Endothelial cell of umbilical vein (primary cell): ENCODE measurements at places on chromosomes 5 and 9. TPM values are rescaled to one million over a fixed set of nuclear protein-coding genes. Genes with fewer than 3 reads are reported as not detected.

DNA sequence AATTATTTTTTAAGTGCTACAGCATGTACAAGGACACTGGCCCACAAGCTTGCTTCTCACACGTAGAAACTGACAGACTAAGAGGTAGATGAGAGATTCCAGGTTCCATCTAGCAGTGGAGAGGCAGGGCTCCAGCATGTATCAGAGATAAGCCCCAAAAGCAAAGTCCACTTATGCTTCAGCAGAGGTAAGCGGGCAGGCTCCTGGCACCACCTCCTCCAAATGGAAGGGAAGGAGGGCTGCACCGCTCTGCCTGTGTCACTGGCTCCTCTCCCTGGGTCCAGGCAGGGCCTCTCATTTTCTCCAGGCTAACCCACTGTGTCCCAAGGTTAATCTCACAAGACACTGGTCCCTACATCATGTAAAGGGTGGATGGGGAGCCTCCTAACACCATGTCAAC, 15.9 kb downstream of the GRHPR start:
- DNase-seq = no peak

- DNase-seq = no peak
Measured at GRCh38 chr5:124080256-124080655, 568.3 kb downstream of the CSNK1G3 start.

CDH6 gene
- polyA plus RNA-seq = 0.06 and 0.10 TPM in 2 replicates

DNA sequence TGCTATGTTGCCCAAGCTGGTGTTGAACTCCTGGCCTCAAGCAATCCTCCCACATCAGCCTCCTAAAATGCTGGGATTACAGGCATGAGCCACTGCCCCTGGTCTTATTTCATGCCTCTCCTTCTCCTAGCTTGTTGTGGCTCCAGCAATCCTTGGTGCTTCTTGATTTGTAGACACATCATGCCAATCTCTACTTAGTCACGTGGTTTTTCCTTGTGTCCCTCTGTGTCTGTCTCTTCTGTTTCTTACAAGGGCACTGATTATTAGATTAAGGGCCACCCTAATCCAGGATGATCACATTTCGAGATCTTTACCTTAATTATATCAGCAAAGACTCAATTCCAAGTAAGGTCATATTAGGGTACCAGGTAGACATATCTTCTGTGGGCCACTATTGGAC, 9.2 kb upstream of the IL31RA start:
- no peak for DNase-seq

DNA sequence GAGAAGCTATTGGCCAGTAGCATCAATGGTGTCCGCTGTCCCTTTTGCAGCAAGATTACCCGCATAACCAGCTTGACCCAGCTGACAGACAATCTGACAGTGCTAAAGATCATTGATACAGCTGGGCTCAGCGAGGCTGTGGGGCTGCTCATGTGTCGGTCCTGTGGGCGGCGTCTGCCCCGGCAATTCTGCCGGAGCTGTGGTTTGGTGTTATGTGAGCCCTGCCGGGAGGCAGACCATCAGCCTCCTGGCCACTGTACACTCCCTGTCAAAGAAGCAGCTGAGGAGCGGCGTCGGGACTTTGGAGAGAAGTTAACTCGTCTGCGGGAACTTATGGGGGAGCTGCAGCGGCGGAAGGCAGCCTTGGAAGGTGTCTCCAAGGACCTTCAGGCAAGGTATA, 10.8 kb downstream of the TRIM32 start:
- DNase-seq = no peak

- DNase-seq = no peak
Measured at GRCh38 chr5:66966439-66966838, 230.2 kb downstream of the CD180 start.

GRCh38 chr5:111932199-111932598, 175.2 kb upstream of the NREP start:
- DNase-seq = no peak

DNA sequence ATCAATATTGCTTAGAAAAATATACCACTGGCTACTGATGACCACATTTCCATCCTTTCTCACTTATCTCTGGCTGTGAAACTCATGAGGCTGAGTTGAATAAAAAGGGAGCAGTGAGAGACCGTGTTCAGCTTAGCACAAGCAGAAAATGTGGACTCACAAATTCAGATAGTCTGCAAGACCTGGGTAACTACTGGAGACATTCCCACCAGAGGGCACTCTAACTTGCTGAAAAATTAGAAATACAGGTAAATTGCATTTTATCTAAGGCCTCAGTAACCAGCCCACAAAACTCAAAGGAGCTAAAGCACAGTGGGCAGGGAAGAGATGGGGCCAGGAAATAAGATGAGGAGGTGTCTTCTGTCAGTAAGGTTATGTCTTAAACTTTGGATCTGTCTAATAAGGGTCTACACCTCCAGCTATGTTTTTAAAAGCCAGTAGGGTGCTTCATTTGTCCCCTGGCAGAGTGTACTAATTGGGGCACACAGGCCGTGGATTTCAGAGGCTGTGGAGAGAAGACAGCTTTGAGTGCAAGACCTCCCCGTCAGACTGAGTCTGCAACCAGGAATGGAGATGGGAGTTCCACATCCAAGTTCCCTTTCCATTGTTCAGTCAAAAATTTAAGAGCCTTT, 8.7 kb upstream of the NDUFB6 start:
- DNase-seq = peak; percentile 73

PCDHA13 gene
- not detected in 2 replicates for polyA plus RNA-seq

DNA sequence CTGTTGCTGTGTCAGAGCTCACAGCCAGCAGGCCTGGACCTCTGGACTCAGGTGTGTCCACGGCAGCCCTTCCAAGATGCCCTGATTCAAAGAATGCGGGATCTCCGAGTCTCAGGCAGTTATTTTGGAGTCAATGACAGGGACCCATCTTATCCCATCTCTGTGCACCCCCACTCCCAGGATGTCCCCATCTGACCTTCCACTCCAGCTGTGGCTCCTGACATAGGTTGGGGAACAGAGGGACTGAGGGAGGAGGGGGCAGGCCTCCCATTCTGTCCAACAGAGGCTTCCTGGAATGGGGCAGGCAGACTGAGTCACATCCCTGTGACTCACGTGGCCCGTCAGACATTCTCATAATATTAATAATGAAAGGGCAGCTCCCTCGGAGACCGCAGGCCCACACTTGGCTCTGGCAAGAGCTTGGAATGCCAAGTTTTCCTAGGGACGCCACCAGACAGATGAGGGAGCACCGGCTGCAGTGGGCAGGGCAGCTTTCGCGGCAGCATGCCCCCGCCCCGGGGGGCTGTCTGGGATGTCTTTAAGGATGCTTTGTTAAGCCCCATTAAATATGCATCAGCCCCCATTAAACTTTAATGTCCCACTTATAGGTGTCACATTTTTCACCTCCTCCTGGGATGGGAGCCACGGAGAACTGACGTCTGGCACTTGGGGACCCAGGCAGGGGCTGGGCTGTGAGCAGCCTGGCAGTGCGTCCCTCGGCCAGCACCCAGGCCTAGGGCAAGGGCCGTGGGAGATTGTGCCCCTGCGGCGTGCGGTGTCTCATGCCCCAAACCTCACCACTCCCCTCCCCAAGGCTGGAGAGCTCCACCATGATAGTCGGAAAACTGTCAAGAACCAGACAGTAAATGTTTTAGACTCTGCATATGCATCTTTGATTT, 23.6 kb upstream of the FIBCD1 start:
- peak; percentile 95 for DNase-seq

- DNase-seq = no peak
Measured at GRCh38 chr9:21095561-21095960, 17.8 kb upstream of the IFNB1 start.

DNA sequence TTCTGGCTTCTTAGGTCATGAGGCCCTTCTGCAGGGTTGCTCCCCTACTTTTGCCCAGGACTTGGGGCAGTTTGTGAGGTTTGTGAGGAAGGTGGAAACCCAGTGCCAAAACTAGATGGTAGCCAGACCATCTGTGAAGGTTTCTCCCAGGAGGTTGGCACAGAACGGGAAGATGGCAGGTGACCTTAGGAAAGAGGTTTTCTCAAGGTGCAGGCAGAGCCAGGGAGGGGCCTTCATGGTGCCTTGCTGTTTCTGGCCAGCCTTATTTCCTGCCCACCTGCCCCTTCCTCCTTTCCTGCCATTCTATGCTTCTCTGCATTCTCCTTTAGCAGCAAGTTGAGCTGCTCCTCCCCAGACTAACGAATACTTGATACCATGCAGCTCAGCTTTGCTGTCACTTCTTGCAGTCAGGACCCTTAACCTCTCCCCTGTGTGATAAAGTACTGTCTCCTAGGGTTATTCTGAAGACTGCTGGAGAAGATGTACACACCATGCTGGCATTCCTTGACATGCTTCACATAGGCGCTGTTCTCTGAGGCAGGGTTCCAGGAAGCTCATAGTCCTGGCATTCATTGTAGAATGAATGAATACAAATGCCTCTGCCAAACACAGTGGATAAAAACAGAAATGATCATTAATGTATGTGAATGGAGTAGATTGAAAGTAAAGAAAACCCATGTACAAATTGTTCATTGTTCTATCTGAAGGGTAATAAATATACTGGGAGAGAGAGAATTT, 154.3 kb downstream of the KDM4C start:
- DNase-seq = no peak

- no peak for DNase-seq
Measured at GRCh38 chr5:21049901-21050300, 1061.9 kb upstream of the CDH18 start.

TMOD1 gene
- 0.13 and 0.26 TPM in 2 replicates for polyA plus RNA-seq

GRCh38 chr9:136007934-136008692, 46.9 kb upstream of the UBAC1 start:
- peak; percentile 73 for DNase-seq

- no peak for DNase-seq
Measured at GRCh38 chr5:81513473-81513872, 119.5 kb upstream of the ACOT12 start.

NPM1 gene
- 618 and 1,113 TPM in 2 replicates for polyA plus RNA-seq

- DNase-seq = no peak
Measured at GRCh38 chr9:116334546-116335150, 181.1 kb downstream of the PAPPA start.

DNA sequence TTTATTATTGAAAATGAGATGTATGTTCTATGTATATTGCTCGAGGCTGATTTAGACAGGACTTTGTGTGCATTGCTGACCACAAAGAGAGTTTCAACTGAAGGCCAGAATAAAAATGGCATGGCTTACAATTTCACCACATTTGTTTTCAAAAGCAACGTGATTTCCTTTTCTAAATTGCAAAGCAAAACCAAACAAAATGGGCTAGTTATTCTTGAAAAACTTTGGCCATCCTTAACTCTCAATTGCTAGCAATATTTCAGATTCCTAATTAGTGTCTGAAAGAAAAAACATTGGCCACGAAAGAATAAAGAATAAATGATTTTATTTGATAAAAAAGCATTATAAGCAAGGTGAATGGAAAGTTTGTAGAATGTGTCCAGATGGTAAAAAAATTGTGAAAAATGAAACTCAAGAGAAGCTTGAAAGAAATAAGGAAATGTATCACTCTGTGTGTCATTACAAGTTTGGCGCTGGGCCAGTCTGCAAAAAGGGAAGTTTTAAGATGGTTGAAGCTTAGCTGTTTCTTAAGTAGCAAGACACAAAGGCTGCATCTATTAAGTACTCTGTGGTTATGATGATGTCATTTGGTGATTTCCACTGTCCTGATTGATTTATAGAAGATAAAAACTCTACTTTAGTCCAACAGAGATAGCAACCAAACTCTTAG, 89.2 kb upstream of the PRLR start:
- DNase-seq = peak; percentile 4

DNA sequence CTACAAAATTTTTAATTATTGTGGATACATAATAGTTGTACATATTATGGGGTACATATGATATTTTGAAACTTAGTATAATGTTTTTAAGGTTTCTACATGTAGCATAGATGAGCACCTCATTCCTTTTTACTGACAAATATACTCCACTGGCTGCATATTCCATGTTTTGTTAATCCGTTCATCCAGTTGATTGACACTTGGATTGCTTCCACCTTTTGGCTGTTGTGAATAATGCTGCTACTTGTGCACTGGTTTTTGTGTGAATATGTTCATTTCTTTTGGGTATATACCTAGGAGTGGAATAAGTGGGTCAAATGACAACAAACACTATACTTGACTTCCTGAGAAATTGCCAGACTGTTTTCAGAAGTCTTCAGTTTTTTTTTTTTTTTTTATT, 2.8 kb upstream of the ENTREP1 start:
- no peak for DNase-seq

DNA sequence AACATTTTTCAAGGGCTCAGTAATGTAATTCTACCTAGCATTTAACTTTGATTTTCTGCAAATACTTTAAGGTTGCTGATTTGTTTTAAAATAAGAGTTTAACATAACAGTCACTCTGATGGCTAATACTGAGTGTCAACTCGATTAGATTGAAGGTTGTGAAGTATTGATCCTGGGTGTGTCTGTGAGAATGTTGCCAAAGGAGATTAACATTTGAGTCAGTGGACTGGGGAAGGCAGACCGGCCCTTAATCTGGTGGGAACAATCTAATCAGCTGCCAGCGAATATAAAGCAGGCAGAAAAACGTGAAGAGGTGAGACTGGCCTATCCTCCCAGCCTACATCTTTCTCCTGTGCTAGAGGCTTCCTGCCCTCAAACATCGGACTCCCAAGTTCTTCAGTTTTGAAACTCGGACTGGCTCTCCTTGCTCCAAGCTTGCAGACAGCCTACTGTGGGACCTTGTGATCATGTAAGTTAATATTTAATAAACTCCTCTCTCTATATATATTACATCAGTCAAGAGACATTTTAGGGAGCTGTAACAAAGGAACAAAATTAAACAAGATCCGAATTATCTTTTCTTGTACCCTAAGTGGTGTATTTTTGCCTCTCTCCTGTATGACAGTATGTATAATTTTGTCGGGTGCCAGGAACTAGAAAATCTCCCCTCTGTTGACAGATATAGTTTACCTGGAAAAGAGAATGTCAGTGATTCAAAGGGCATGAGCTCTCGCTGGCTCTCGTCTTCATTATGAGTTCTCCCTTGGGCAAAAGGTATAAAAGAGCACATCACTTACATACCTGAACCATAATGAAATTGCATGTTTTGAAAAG, 576.1 kb downstream of the LRRC70 start:
- DNase-seq = no peak

GRCh38 chr9:34501889-34502425, 20.8 kb downstream of the ENHO start:
- peak; percentile 39 for DNase-seq

GRCh38 chr9:90737742-90738141, 63.9 kb upstream of the SYK start:
- no peak for DNase-seq

DNA sequence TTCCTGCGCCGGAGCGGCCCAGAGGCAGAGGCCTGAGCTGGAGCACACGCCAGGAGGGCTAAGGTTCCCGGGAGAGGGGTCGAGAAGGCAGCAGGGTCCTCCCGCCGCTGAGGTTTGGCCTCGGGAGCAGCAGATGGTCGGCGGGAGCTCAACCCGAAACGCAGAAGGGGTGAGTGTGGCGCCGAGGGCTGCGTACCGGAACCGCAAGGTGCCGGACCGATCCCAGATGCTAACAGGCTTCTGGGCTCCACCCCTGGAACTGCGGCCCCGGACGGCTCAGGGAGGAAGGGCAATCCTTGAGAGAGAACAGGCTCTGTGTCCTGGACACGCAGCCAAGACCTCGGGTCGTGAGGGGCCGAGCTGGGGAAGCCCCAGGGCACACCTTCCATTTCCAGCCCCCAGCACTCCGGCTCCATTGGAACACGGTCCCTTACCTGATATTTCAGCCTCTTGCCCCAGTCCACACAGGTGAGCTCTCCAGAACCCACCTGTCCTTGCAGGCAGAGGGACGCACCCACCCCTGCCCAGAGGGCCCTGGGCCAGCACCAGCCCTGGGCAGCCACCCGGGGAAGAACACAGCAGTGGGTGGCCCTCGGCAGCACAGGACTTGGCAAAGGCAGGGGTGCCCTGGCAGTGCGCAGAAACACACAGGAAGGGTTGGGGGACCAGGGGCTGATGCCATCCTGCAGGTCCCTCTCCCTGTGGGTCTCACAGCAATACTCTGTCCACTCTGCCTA, 1.4 kb downstream of the LHX3 start:
- DNase-seq = no peak

ECSCR gene
- polyA plus RNA-seq = 1,085 and 1,188 TPM in 2 replicates
